ENCODE measurements at places on chromosomes 11 and 22. TPM values are rescaled to one million over a fixed set of nuclear protein-coding genes. Genes with fewer than 3 reads are reported as not detected.

GRCh38 chr22:17943533-17944249, 80.7 kb downstream of the MICAL3 start:
- H3K36me3 ChIP-seq = no peaks in the 10 kb centered on the region
- no peak overlapping the region for H3K27ac ChIP-seq
- no peaks in the 10 kb centered on the region for H3K27me3 ChIP-seq
- H3K4me1 ChIP-seq = no peaks in the 10 kb centered on the region
- no peak overlapping the region for H3K4me3 ChIP-seq
- DNase-seq = no peak

- H3K4me3 ChIP-seq = no peak overlapping the region
- peaks cover under 1% of the 10 kb centered on the region for H3K27me3 ChIP-seq
- no peak overlapping the region for H3K27ac ChIP-seq
- no peaks in the 10 kb centered on the region for H3K4me1 ChIP-seq
- no peaks in the 10 kb centered on the region for H3K36me3 ChIP-seq
Observed at GRCh38 chr11:117861151-117862018, 15.1 kb downstream of the FXYD6 start.

GRCh38 chr11:23653071-23653675, 792.9 kb upstream of the CCDC179 start:
- H3K36me3 ChIP-seq = no peaks in the 10 kb centered on the region
- H3K27ac ChIP-seq = no peak overlapping the region
- H3K4me3 ChIP-seq = no peak overlapping the region
- no peaks in the 10 kb centered on the region for H3K4me1 ChIP-seq

GRCh38 chr11:119506436-119506835, 83.5 kb upstream of the THY1 start:
- DNase-seq = no peak
- H3K27ac ChIP-seq = no peak overlapping the region
- no peaks in the 10 kb centered on the region for H3K36me3 ChIP-seq
- H3K4me3 ChIP-seq = no peak overlapping the region
- no peaks in the 10 kb centered on the region for H3K27me3 ChIP-seq

DNA sequence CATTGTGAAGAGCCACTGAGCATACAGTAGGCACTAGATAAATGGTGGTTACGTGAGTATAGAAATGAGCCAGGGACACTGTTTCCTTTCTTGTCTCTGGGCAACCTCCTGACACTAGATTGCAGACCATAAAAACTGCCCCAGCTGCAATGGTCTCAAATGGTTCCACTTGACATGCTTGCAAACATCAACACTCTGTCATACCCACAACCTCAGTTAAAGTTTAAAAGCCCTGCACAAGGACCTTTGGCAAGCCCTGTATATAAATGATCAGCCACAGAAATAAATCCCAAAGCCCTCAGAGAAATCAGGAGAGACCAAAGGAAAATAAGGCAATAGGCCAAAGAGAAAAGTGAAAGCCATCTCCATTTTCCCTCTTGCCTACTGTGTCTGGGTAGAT, 20.7 kb downstream of the PLEKHA7 start:
- no peaks in the 10 kb centered on the region for H3K4me1 ChIP-seq
- H3K36me3 ChIP-seq = no peaks in the 10 kb centered on the region
- H3K4me3 ChIP-seq = no peak overlapping the region
- H3K27ac ChIP-seq = no peak overlapping the region
- no peak for DNase-seq

GRCh38 chr11:72584293-72584938, 89.8 kb downstream of the PDE2A start:
- peak; percentile 57 for DNase-seq
- peaks cover 7% of the 10 kb centered on the region for H3K27me3 ChIP-seq
- H3K4me1 ChIP-seq = peaks cover 18% of the 10 kb centered on the region
- no peaks in the 10 kb centered on the region for H3K36me3 ChIP-seq
- peak overlapping the region; percentile 40 for H3K4me3 ChIP-seq

DNA sequence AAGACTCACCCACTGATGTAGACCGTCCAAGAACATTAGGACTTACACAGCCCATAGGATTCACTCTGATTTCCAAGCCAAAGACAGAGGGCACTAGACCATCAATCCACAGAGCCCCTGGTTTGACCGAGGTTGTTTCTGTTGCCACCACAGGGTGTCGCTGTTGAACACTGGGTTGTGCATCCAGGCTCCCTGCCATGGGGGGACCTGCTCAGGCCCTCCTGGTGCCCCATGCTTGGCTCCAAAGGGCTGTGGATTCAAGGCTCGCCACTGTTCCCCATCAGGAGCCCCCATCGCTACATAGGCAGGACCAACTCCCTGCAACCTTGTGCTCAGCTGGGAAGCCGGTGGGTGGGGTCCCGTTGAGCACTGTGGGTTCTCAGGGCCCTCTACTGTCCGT, 128.0 kb upstream of the ANO1 start:
- no peaks in the 10 kb centered on the region for H3K36me3 ChIP-seq
- H3K4me1 ChIP-seq = no peaks in the 10 kb centered on the region
- DNase-seq = no peak
- H3K27ac ChIP-seq = no peak overlapping the region
- no peaks in the 10 kb centered on the region for H3K27me3 ChIP-seq
- no peak overlapping the region for H3K4me3 ChIP-seq

- no peaks in the 10 kb centered on the region for H3K27me3 ChIP-seq
- peak overlapping the region; percentile 100 for H3K27ac ChIP-seq
- H3K4me3 ChIP-seq = peak overlapping the region; percentile 77
- peaks cover 47% of the 10 kb centered on the region for H3K4me1 ChIP-seq
- no peaks in the 10 kb centered on the region for H3K36me3 ChIP-seq
Observed at GRCh38 chr11:118929501-118930093, 3.9 kb upstream of the BCL9L start.

- no peak overlapping the region for H3K27ac ChIP-seq
- peaks cover 3% of the 10 kb centered on the region for H3K27me3 ChIP-seq
- H3K4me1 ChIP-seq = peaks cover 21% of the 10 kb centered on the region
- H3K36me3 ChIP-seq = no peaks in the 10 kb centered on the region
- DNase-seq = peak; percentile 30
Observed at GRCh38 chr11:120952461-120953434, 71.2 kb upstream of the TBCEL start.

DNA sequence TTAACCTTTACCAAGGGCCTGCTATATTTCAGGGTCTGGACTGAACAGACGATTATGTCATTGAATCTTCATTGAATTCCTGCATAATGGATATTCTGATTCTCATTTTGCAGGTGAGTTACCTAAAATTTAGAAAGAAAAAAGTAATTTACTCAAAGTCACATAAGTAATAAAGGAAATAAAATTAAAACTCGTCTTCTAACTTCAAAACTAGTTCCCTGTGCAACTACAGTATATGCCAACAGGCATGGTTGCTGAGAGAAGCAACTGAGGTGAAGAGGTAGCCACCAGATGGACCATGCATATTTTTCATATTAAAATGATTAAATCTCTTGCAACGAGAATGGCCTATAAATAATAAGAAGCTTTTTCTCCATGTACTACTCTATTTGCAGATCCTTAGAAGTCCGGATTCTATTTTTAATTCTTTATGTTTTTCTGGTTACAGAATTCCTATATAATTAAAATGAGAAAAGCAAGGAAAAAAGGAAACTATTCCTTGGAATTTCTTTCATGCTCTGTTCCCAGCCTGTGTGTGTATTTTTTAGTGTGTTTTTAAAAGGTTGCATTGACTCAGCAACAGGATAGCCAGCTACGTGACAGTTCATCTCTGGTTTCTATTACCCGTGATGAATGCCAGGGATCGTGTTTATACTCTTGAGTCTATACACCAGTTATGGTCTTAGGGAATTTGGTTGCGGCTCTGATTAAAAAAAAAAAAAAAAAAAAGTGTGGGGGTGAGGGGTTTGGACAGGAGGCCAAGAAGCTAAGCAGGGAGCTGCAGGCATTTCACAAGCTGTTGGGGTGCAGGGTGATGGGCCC, 186.8 kb downstream of the ETS1 start:
- H3K27ac ChIP-seq = no peak overlapping the region
- H3K4me3 ChIP-seq = no peak overlapping the region
- H3K36me3 ChIP-seq = no peaks in the 10 kb centered on the region

DNA sequence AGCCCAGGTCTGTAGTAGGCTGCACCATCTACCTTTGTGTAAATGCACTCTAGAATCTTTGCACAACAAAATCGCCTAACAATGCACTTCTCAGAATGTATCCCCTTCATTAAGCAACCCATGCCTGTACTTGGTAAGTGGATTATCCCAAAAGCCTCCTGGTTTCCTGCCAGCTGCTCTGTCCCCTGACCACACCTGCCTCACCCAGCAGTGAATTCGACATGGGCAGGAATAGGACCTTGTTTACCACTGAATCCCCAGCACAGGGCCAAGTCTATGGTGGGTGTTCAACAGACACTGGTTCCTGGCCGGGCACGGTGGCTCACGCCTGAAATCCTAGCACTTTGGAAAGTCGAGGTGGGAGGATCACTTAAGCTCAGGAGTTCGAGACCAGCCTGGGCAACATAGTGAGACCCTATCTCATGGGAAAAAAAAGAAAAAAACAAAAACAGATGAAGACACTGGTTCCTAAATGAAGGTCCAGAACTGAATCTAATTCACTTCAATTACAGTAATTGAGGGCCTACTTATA, 5.1 kb upstream of the SYCE3 start:
- peaks cover 35% of the 10 kb centered on the region for H3K36me3 ChIP-seq
- H3K27me3 ChIP-seq = no peaks in the 10 kb centered on the region
- H3K4me3 ChIP-seq = no peak overlapping the region
- DNase-seq = no peak
- no peak overlapping the region for H3K27ac ChIP-seq
- H3K4me1 ChIP-seq = peaks cover 10% of the 10 kb centered on the region

- peaks cover 3% of the 10 kb centered on the region for H3K4me1 ChIP-seq
- no peak for DNase-seq
- no peak overlapping the region for H3K27ac ChIP-seq
- no peaks in the 10 kb centered on the region for H3K36me3 ChIP-seq
- no peak overlapping the region for H3K4me3 ChIP-seq
Observed at GRCh38 chr11:104870910-104871309, 27.4 kb downstream of the CASP12 start.

DNA sequence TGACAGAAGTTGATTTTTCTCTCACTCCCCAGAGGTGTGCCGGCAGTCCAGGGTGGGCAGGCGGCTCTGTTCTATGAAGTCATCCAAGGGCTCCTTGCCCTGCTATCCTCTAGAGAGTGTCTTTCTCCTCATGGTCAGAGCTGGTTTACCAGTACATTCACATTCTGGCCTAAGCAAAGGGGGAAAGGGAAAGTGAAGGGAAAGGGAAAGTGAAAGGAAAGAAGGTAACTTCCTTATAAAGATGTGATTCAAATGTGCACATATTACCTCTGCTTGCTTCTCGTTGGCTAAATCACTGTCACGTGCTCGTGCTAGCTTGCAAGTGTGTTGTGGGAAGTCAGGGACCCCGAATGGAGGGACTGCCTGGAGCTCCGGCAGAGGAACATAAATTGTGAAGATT, 2.9 kb upstream of the HTATIP2 start:
- H3K27ac ChIP-seq = no peak overlapping the region
- peak overlapping the region; percentile 57 for H3K4me3 ChIP-seq
- H3K4me1 ChIP-seq = peaks cover 35% of the 10 kb centered on the region
- no peaks in the 10 kb centered on the region for H3K27me3 ChIP-seq
- DNase-seq = peak; percentile 80
- no peaks in the 10 kb centered on the region for H3K36me3 ChIP-seq

The TREH gene
- not detected for total RNA-seq

The OR5F1 gene
- not detected for total RNA-seq

The OSBP2 gene
- total RNA-seq = 9.9 TPM

The APOBEC3H gene
- 4.9 TPM for total RNA-seq

The OR51B5 gene
- not detected for total RNA-seq

The FAM83F gene
- 3.2 TPM for total RNA-seq

The FGF3 gene
- total RNA-seq = not detected

Measured in CD4-positive, CD25-positive, alpha-beta regulatory T cell (primary cell).